Panc1 (cell line): ENCODE measurements at places on chromosomes 6 and 20.

DNA sequence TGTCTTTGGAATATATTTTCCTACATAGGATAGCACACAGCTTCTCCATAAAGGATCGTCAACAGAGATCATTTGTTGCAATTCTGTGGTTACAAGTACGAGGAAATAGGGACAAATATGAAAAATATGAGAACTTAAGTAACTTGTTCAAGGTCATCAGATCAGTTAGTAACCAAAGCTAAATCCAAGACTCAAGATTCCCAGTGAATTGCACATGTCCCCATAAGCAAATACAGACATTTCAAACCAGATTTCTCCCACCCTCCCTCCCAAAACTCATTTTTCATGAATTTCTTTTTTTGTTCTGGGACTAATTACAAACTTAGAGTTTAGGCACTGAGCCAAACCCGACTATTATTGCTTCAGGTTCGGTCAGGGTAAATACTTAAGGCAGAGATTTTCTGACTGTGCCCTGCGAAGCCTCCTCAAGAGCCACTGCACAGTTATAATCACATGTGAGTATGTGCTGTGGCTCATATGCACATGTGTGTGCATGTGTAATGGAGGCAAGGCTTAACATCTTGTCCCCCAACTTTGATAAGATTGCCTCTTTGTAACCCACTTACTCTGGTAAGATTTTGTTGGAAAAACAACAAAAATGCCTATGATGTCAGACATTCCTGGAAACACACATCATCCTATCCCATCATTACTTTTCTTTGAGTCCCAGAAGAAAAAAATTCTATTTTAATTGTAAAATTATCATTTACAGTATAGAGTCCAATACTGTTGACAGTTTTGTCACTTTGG, 216.2 kb downstream of the CD83 start:
- no peak for DNase-seq

DNA sequence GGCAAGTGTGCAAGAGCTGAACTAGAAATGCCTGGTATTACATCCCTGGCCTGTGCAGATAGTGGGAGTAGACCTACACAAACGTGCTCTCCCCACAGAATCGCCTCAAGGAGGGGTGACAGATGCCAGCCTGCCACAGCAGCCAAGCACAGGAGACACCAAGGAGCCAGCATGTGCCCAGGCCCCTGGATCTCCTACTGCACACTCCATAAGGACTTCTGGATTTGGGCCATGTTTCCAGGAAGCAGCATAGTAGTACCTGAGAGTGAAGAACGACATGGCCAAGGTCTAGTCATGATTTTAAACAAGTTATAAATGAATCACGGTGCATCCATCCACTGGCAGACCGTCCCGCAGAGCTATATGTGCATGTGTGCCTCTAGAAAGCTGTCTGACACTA, 232.2 kb downstream of the SYNDIG1 start:
- DNase-seq: no peak

- DNase-seq: no peak
Measured at GRCh38 chr6:109088995-109089394, 5.7 kb downstream of the SESN1 start.

- DNase-seq: no peak
Measured at GRCh38 chr6:50853939-50854338, 35.3 kb downstream of the TFAP2B start.

- DNase-seq: no peak
Measured at GRCh38 chr6:31266567-31267360, 5.1 kb downstream of the HLA-C start.

DNA sequence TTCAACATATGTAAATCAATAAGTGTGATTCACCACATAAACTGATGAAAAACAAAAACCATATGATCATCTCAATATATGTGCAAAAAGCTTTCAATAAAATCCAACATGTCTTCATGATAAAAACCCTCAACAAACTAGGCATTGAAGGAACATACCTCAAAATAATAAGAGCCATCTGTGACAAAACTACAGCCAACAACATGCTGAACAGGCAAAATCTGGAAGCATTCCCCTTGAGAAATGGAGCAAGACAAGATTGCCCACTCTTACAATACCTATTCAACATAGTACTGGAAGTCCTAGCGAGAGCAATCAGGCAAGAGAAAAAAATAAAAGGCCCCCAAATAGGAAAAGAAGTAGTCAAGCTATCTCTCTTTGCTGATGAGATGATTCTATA, 76.5 kb downstream of the OTOR start:
- no peak for DNase-seq

- DNase-seq: no peak
Measured at GRCh38 chr6:61675734-61676133, 610.3 kb downstream of the KHDRBS2 start.

- no peak for DNase-seq
Measured at GRCh38 chr6:125743604-125744003, 5.8 kb upstream of the HEY2 start.

DNA sequence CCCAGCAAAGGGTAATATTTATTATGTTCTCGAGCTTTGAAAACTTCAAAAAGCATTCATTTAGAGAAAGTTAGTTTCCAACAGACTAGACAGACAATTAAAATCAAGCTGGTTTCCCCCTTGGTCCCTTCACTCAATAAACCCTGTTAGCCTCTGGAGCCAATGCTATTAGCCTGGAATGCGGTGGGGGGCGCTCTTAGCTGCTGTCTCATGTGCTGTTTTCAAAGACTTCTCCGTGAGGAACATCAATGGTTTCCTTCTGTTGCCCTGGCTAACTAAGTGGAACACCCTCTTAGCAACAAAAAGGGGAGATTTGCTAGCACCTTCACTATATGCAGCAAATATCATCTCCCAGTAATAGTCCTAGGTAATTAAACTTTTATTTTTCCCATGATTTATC, 86.4 kb downstream of the LY86 start:
- no peak for DNase-seq

GRCh38 chr20:43438578-43439316, 18.9 kb upstream of the SRSF6 start:
- DNase-seq: no peak

DNA sequence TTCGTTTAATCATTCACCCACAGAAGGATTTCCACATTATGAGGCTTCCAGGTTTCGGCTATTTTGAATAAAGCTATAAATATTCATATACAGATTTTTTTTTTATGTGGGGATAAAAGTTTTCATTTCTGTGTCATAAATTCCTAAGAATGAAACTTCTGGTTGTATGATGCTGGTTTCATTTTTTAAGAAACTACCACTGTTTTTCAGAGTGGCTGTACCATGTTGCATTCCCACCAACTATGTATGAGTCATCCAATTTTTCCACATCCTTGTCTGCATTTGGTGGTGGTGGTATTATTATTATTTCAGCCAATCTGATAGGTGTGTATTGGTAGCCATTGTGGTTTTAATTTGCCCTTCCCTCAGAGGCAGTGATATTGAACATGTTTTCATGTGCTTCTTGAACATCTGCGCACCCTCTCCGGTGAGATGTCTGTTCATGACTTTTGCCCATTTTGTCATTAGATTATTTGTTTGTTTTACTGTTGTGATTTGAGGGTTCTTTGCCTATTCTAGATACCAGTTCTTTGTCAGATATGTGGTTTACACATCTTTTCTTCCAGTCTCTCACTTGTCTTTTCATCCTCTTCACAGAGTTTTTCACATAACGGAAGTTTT, 75.5 kb downstream of the DOK5 start:
- DNase-seq: no peak

- no peak for DNase-seq
Measured at GRCh38 chr20:57847104-57847503, 137.3 kb upstream of the PMEPA1 start.

- no peak for DNase-seq
Measured at GRCh38 chr6:113205553-113205952, 651.6 kb upstream of the MARCKS start.

DNA sequence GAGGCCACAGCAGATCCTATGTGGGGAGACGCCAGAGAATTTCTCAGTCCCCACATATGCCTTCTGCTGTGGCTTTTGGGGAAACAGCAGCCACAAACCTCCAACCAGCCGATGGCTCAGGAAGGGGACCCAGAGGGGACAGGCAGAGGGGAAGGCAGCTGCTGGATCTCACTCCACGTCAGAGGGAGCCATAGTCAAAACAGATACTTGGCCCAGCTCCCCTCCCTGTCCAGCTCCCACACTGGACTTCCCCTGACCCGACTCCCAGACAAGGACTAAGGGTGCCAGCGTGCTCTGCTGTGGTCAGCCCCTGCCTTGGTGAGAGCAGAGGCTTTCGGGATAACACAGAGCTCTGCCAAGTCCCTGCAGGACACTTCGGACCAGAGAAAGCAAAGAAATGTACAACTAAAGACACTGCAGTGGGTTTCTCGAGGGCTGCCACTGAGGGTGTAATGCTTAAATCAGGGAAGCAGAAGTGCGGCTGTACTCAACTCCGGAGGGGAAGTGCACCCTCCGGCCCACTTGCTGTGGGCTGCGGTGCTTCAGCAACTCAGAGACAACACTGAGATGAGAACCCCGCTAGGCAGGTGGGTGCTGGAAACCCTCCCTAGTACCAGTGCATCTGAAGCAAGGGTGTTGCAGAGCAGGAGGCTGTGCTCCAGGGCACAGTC, 47.2 kb downstream of the RRBP1 start:
- no peak for DNase-seq

- no peak for DNase-seq
Measured at GRCh38 chr20:37823296-37823980, 79.5 kb upstream of the VSTM2L start.

DNA sequence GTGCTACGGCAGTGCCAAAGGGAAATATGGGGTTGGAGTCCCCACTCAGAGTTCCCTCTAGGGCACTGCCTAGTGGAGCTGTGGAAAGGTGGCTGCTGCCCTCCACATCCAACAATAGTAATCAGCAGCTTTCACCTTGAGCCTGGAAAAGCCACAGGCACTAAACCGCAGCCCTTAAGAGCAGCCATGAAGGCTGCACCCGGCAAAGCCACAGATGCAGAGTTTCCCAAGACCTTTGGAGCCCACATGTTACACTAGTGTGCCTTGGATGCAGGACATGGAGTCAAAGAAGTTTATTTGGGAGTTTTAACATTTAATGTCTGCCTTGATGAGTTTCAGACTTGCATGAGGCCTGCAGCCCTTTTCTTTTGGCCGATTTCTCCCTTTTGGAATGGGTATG, 91.4 kb upstream of the HSF2 start:
- DNase-seq: no peak

GRCh38 chr6:16670617-16671051, 90.6 kb downstream of the ATXN1 start:
- no peak for DNase-seq

DNA sequence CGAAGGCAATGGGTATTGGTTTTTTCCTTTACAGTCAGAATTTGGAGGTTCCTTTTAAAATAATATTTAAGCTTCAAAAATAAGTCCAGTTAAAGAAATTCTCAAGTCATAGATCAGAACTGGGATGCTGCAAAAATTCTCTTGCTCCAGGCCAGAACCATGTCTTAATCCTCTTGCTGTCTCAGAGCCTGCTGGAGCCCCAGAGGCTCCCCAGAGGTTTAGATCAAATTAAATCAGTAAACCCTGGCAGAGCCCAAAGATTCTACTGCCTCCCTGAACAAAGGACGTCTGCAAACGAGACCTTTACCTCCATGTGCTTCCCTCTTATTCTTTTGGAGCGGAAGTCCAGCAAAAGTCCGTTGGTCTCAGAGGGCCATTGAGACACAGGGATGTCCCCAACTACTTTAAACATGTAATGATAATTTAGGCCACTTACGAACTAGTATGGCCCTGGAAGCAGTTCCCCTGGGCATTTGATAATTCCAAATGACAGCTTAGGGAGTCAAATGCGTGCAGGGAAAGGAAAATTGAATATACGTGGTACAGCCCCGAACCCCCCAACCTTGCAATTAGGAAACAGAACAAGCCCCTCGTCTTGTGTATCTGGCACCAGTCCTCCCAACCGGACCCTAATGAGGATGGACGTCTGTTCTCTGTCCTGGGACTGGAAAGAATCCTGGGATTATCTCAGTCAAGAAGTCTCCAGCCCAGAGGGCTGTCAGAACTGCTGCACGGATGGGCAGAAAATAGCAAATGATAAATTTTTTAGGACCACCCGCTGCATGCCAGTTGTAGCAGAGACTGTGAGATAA, 31.5 kb downstream of the SULF2 start:
- DNase-seq: no peak

- no peak for DNase-seq
Measured at GRCh38 chr6:45956663-45957062, 59.0 kb downstream of the CLIC5 start.

DNA sequence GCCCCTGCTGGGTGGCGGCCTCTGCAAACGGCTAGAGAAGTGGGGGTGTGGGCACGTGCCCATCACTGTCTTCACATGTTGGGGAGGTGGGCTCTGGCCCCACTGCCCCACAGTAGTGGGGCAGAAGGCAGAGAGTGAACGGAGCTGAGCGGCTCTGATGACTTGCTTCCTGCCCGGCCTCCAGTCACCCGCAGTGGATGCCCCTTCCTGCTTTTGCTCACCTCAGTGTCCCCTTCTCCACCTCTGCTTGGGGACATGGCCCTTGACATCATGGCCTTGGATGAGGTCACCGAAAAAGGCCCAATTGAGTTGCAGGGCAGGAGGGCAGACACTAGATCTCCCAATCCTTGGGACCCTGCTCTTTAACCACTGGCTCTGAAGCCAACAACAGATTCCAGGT, 40.1 kb downstream of the KCNK5 start:
- DNase-seq: no peak

DNA sequence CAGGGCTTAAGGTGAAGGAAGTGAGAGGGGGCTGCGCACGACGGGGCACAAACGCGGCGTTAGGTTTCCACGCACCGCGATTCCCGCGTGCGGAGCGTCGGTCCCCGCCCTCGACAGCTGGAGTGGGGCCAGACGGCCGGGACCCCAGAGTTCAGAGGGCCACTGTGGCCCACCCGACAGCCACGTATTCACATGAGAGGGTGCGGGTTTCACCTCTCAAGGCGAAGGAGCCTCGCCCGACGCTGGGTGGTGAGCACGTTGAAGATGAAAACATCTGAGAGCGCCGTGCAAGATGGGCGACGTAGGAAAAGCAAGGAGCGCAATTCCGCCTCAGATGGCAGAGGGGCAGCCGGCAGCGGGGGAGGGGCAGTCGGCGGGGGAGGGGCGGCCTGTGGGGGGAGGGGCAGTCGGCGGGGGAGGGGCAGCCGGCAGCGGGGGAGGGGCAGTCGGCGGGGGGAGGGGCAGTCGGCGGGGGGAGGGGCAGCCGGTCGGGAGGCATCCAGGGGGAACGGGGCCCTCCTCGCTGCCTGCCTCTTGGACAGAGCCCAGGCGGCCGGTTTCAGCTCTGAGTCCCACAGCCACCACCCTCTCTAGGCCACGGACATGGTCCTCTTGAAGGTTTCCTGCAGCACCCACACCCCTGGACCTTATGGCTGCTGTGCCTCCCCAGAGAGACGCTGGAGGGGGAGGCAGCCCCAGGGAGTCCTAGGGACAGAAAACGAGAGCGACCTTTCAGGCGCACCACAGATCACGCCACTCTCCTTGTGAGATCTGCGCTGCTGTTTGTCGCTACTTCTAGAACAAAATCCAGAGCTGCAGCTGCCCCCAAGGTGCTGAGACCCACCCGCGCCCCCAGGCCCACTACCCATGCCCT, 113.7 kb downstream of the DLL1 start:
- DNase-seq: no peak

GRCh38 chr6:165762125-165762524, 99.1 kb upstream of the PDE10A start:
- DNase-seq: no peak
